ENCODE measurements at places on chromosomes 11 and 22.

- no peak for DNase-seq
These were observed 4.7 kb upstream of the FAM111B start for GRCh38 chr11:59102259-59102765.

- no peak for DNase-seq
These were observed 2.0 kb downstream of the ARHGAP32 start for GRCh38 chr11:129190087-129190486.

GRCh38 chr11:122172352-122173073 is 56.5 kb upstream of the BLID start:
- DNase-seq: no peak

- no peak for DNase-seq
These were observed 16.0 kb downstream of the PIM3 start for GRCh38 chr22:49976439-49977175.

- no peak for DNase-seq
These were observed 12.2 kb downstream of the ANKRD42 start for GRCh38 chr11:83205608-83206185.

DNA sequence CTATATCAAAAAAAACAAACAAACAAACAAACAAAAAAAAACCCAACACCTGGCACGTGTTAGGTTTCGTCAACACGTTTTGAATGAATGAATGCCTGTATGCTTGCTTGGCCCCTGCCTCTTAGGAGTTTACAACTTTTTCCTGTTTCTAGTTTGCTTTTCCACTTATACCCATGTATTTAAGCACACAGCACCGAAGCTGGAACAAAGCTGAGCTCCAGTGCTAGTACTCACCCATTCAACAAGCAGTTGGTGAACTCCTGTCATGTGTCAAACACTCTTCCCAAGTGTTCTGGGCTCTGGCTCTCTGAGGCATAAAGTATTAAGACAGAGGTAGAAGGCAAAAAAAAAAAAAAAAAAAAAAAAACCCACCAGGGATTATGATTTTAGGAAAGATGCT is 599.3 kb downstream of the BUD13 start:
- no peak for DNase-seq

- no peak for DNase-seq
These were observed 11.8 kb downstream of the SWAP70 start for GRCh38 chr11:9675691-9676090.

- DNase-seq: no peak
These were observed 3.2 kb downstream of the NUP50 start for GRCh38 chr22:45166932-45167331.

- no peak for DNase-seq
These were observed 102.3 kb downstream of the PRR5L start for GRCh38 chr11:36398231-36398953.

GRCh38 chr22:37416389-37416788 is 10.9 kb downstream of the ELFN2 start:
- no peak for DNase-seq

- DNase-seq: no peak
These were observed 943 bp downstream of the DUSP8 start for GRCh38 chr11:1570896-1571759.

- no peak for DNase-seq
These were observed 13.0 kb downstream of the CERK start for GRCh38 chr22:46725096-46725495.

DNA sequence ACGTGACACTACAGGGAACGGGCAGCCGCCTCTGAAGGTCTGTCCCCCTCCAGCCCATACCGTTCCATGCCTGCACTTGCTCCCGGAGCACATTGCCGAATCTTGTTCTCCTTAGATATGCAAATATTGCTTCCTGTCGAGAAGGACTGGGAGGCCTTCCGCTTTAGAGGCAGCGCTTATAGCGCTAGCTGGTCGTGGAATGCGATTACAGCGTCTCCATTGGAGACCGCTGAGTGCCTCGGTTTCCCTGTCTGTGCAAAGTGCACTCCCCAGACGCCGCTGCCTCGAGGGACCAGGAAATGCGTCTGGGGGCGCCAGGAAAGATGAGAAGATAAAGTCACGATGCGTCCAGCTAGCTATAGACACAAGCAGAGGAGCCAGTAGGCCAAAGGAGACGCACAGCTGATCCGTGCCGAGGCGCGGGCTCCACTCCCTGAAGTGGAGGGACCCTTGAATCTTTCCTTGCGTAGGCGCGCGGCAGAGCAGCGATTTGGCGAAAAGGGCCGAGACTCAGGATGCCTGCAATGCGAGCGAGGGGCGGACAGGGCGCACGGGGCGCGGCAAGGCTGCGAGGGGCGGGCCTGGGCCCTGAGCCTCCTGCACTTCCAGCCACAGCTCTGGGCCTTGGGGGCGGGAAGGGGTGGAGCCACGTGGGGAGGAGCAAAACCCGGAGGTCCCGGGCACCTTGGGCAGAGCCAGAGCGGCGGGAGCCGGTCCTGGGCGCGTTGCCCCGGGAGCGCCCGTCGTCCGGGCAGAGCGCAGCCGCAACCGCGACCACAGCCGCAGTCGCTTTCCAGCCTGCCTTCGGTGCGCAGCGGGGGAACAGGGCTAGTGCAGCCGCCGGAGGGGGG is at the start of gene RASSF10:
TSS of gene RASSF10 (plus strand) at position 692 of the 851 bp plus-strand sequence. CDS start 261 bp downstream, outside the sequence.
- DNase-seq: no peak

GRCh38 chr11:103920449-103920848 is 116.0 kb upstream of the DDI1 start:
- no peak for DNase-seq

DNA sequence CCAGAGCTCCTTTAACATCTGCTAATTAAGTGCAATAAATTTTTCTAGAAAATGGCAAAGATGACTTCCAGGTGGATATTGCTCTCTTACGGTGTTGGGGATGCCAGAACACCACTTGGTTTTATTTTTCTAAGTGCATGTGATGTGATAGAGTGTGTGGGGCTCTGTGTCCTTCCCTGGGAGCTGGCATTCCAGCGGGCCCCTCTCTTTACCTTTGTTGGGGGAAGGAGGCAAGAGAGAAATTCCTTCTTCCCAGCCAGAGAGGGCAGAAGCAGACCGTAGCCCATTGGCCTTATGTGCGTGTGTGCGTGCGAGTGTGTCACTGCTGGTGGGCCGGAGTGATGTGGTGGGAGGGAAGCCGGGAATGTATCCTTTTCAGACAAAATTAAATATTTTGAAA is 17.2 kb downstream of the TEF start:
- DNase-seq: no peak

GRCh38 chr22:22400099-22400498 is 108.4 kb downstream of the ZNF280B start:
- no peak for DNase-seq

GRCh38 chr11:59759900-59760299 is 4.7 kb downstream of the STX3 start:
- DNase-seq: no peak

DNA sequence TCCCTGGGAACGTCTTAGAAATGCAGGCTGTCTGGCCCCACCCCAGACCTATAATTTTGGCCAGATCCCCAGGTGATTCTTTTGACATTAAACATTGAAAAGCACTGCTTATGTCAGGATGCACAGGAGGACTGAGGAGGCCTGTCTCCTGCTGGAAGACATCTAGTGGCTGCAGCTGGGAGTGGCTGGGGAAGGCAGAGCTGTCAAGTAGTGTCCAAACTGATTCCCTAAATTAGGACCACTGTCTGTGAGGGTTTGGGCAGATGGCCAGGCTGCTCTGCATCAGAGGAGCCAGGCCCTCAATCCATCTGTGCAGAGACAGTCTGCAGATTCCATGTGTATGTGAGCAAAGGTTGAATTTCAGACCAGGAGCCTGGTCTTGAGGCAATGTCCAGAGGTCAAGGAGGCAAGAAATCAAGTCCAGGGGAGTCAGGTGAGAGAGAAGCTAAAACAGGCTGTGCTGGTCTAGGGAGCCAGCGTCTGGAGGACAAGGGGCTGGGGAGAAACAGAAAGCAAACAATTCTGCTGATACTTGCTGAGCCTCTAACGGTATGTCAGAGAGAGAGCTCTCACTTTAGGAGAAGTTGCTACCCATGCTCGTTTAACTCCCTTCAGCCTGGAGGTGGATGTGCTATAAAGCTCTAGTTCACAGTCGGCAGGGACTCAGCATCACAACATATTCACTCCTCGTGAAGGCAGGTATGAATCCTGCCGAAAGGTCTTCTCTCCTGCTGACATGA is 15.3 kb upstream of the SYTL2 start:
- no peak for DNase-seq

GRCh38 chr11:74570266-74571061 is 21.9 kb upstream of the POLD3 start:
- DNase-seq: no peak

DNA sequence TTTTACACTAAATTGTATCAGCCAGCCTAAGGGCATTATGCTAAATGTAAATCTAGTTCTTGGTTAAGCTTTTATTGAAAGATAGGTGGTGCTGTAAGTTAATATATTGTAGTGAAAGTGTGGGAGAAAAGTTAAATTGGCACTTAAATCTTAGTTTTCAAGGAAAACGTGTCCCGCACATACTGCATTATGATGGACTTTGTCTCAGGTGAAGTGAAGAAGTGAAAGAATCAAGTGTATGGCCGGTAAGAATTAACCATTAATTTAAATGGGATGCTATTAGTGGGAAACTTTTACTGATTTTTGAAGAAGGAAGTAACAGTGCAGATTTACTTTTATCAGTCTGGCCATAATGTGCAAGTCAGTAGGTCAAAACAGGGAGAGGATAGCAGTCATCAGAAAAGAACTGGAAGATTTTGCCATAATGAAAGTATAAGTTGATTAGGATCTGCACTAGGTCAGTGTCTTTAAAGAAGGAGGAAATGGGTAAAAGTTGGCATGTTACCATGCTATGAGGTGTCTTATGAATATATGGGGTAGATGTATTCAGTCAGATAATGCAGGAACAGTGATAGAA is 81.6 kb downstream of the PDHX start:
- no peak for DNase-seq

- DNase-seq: no peak
These were observed 40.5 kb upstream of the DDI1 start for GRCh38 chr11:103995896-103996295.

- DNase-seq: no peak
These were observed 575.4 kb upstream of the LRRC4C start for GRCh38 chr11:42034826-42035225.

DNA sequence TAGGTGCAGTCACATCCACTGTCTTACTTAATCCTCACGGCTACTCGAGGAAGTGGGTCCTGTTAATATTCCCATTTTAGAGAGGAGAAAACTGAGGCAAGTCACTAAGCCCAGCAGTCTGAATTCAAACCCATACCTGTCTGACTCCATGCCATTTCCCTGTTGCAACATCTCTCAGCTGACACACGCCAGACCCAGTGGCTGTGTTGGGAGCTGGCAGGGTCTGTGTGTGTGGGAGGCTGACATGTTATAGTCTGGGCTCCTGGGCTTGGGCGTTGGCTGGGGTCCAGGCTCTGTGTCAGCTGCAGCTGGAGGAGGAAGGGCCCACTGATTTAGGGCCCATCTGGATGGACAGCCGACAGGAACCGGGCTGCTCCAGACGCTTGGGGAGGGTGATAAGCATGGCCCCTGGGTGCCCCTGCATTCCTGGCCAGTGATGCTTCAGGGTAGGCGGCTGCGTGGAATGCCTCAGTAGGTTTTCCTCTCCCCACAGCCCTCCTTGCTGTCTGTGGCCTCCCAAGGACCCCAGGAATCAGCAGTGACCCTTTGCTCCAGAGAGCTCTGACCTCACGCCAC is 562.5 kb downstream of the MN1 start:
- peak; percentile 92 for DNase-seq

DNA sequence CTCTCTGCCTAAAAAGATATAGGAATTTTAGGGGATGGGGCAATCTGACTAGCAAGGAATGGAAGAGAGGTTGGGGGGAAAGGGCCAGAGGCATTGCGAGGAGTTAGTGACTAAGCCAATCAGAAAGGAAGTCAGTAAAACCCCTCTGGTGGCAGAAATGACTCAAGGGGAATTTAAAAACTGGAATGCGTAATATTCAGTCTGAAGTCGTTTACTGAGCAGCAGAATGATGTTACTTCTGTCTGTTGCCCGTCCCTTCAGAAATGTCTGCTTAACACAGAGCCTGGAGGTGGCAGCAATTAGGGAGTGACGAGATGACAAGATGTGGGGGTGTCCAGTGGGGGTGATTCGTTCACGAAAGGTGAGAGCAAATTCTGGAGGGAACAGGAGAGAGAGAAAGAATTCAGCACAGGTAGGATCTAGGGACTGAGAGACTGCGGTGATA is 107.7 kb upstream of the CLMP start:
- no peak for DNase-seq

GRCh38 chr11:12110714-12111548 is 541 bp downstream of the MICAL2 start:
- no peak for DNase-seq

- no peak for DNase-seq
These were observed 49.0 kb upstream of the GCAT start for GRCh38 chr22:37758694-37759093.

DNA sequence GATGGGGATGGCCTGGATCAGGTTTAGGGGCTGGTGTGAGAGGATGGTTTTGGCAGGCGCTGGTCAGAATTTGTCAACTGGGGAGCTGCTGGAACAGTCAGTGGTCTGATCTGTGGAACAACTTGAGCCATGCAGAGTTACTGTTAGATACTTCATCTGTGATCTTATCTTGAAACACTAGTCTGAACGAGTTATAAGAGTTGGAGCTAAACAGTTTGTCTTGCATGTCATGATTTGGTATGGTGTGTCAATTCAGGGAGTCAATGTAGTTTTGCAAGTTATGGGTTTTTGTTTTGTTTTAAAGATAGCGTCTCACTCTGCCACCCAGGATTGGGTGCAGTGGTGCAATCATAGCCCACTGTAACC is 54.1 kb downstream of the ST3GAL4 start:
- DNase-seq: no peak

GRCh38 chr11:132576706-132577105 is 955.6 kb downstream of the OPCML start:
- DNase-seq: peak; percentile 96

Measured in AG04449 (cell line).